NT2/D1 (cell line): ENCODE measurements at places on chromosomes 4 and X.

- no peak for DNase-seq
These were observed 411.9 kb upstream of the EDA2R start for GRCh38 chrX:67050760-67051159.

- no peak for DNase-seq
These were observed 56.4 kb upstream of the SCML1 start for GRCh38 chrX:17680732-17681413.

- DNase-seq: no peak
These were observed 438.1 kb downstream of the INPP4B start for GRCh38 chr4:142408003-142408441.

GRCh38 chr4:169210504-169211118 lies 60.1 kb downstream of the SH3RF1 start:
- no peak for DNase-seq

- no peak for DNase-seq
These were observed 1.9 kb downstream of the FOXP3 start for GRCh38 chrX:49262603-49263002.

DNA sequence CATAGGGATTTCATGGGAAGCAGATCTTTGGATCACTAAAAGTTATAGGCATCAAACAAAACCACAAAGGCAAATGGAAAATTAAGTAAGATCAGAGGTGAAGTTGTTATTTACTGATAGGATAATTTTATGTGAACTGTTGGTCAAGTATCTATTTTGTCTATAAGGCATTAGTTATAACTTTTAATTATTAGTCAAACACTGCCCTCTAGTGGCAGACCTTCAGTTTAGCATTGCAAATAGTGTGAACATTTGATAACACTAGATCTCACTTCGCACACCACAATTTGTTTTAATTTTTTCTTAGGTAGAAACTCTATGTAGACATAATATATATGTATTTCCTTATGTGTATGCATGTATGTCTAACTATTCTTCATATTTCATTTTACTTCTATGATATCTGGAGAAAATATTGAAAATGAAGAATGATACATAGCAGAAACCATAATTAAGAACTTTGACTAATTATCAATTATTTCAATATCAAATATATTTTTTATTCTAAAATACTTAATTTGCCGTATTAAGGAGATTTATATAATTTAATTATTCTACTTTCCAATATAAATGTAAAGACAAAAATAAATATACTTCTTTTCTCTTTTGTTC lies 214.5 kb upstream of the TACR3 start:
- DNase-seq: no peak

DNA sequence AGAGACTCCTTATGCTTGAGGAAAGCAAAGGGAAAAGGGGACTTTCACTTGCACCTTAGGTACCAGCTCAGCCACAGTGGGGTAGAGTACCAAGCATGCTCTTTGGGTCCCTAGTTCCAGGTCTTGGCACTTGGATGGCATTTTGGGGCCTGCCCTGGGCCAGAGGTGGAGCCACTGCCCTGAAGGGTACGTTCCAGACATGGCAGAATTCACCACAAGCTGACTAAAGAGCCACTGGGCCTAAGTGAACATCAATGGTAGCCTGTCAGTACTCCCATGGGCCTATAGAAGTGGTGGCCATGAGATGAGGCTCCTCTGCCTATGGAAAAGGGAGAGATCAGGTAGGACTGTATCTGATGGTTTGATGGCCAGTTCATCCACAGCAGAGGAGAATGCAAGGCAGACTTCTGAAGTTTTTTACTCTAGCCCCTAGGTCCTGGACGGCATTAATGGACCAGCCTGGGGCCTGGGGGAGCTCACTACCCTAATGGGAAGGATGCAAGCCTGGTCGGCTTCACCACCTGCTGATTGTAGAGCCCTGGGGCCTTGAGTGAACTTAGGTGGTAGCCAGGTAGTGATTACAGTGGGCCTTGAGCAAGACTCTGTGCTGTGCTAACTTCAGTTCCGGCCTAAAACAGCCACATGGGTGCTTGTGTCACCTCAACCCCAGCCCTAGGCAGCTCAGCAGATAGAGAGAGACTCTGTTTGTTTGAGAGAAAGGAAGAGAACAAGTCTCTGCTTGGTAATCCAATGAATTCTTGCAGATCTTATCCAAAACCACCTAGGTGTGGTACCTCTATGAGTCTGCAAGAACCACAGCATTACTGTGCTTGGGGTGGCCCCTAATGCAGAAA lies 19.8 kb upstream of the HSFX4 start:
- no peak for DNase-seq

- DNase-seq: no peak
These were observed 70.2 kb upstream of the NEIL3 start for GRCh38 chr4:177239477-177239876.

GRCh38 chr4:125155251-125155650 lies 159.5 kb upstream of the FAT4 start:
- no peak for DNase-seq
